Mammary epithelial cell (primary cell): ENCODE measurements at places on chromosomes 1 and 21. TPM values are rescaled to one million over a fixed set of nuclear protein-coding genes. Genes with fewer than 3 reads are reported as not detected.

Gene NLRP3
- 3.0 TPM for total RNA-seq

Gene CHRNB2
- total RNA-seq = 0.08 and 0.19 TPM in 2 replicates

Gene UTP25
- total RNA-seq = 14.0 TPM

Gene SFN
- total RNA-seq = 2,314 and 2,555 TPM in 2 replicates

Gene ANKRD34A
- 1.2 and 1.6 TPM in 2 replicates for total RNA-seq

DNA sequence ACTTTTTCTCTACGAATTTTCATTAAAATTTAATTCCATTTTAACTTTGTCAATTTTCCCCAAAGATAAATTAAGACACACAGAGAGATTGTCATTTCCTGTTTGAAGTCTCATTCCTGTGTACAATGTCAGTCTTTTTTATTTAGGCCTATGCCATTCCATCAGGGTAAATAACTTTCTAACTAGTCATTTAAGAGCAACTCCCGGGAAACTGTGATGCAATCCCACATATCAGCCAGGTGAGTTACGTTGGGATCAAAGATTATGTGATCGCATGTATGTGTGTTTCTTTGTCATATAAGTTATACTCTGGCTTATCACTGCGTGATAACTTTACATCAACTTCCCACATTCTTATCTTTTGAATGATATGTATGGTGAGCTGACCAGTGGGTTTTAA is 86.1 kb upstream of the S1PR1 start:
- DNase-seq = peak; percentile 78

GRCh38 chr1:203268901-203269653 is 36.2 kb upstream of the BTG2 start:
- peak; percentile 62 for DNase-seq

DNA sequence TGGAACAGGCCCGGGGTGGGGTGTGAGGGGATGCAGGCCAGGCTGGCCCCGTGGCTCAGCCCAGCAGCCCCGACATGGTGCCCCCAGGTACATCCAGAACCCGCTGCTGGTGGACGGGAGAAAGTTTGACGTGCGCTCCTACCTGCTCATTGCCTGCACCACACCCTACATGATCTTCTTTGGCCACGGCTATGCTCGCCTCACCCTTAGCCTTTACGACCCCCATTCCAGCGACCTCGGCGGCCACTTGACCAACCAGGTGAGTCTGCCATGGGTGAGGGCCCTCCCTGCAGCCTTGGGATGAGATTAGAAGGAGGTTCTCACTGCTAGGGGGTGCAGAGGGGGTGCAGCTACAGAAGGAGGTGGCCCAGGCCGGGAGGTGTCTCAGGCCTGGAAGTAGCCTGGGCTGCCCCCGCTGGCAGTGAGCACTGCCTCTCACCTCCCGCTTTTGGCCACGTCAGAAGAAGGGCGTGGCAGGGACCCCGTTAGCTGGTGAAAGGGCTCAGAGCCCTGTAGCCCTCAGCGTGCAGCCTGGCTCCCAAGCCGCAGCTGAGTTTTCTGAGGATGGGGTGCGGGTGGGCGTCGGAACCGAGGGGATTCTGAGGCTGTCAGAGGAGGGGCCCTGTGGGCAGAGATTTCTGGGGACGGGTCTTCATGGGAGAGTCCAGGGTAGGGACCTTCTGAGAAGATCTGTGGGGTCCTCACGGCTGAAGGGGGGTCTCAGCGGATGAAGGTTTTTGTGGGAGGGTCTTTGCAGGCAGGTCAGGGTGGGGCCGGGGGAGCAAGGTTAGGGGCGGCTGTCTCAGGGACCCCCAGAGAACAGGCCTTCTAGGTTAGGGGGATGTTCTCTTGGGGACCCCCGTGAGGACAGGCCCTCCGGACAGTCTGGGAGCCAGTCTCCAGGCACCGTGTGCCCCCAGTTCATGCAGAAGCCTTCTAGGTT is 10.4 kb downstream of the TTLL10 start:
- no peak for DNase-seq

DNA sequence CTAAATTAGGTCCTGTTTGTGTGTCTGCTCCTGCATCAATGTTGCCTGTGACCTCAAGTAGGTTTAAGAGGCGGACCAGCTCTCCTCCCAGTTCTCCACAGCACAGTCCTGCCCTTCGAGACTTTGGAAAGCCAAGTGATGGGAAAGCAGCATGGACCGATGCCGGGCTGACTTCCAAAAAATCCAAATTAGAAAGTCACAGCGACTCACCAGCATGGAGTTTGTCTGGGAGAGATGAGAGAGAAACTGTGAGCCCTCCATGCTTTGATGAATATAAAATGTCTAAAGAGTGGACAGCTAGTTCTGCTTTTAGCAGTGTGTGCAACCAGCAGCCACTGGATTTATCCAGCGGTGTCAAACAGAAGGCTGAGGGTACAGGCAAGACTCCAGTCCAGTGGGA is 79.9 kb downstream of the PRDM2 start:
- no peak for DNase-seq

GRCh38 chr21:44994047-44994694 is 54.3 kb downstream of the SLX9 start:
- DNase-seq = no peak

GRCh38 chr1:150005606-150006005 is 4.9 kb downstream of the OTUD7B start:
- no peak for DNase-seq

DNA sequence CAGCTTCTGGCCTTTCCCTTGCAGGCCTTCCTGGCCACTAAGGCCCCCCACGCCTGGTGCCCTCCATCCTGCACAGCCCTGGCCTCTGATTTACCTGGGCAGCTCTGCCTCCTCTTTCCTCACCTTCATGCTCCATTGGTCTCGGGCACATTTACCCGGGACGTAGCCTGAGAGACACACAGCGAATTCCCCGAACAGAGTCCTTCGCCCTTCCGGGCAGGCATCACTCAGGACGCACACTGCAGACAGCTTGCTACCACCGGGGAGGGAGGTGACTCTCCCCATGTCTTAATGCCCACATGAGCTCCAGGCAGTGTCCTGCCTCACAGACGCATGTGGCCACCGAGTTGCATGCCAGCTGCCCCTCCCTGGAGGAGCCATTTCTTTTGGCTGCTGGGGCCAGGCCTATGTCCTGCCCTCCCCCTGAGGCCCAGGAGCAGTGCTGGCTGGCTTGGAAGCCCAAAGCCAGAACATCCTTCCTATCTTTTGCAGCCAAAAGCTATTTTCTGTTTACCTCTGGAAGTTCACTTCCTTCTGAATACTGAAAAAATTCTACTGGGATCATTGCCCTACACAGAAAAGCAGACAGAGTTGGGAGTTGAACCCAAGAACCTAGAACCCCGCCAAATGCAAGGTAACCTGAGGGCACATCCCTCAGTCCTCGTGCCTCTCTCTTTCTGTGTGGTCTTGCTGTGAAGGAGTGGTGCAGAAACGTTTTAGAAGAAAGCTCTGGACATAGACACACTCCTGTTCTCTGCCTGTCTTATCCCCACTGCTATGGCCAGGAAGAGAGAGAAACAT is 209.5 kb downstream of the TOMM20 start:
- no peak for DNase-seq

GRCh38 chr1:8574985-8575384 is 242.5 kb downstream of the RERE start:
- no peak for DNase-seq

GRCh38 chr1:2257245-2257627 is 29.1 kb downstream of the SKI start:
- DNase-seq = peak; percentile 28
